ENCODE measurements at places on chromosomes 7 and 10. TPM values are rescaled to one million over a fixed set of nuclear protein-coding genes. Genes with fewer than 3 reads are reported as not detected.

OR2A2 gene
- not detected for total RNA-seq

AMZ1 gene
- total RNA-seq: 0.11 TPM

PDE6C gene
- total RNA-seq: not detected

OR2A25 gene
- not detected for total RNA-seq

DNA sequence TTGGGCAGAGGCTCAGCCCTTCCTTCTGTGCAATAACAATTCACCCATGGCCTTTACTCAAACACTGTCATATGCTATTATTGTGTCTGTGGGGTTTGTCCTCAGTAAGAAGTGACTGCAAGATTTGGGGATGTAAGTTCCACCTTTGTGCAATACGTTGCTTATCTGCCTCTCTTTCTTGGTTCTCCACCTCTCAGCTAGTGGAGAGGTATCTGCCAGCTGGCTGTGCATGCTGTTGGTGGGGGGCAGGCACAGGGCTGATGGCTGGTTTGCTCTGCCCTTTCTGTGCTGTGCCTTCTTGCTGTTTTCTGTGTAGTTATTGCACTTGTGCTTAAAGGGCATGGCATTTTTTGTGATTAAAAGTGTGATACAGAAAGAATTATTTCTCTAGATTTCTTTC lies 36.2 kb downstream of the CNNM1 start:
- H3K4me3 ChIP-seq: no peak overlapping the region
- no peaks in the 10 kb centered on the region for H3K27me3 ChIP-seq

DNA sequence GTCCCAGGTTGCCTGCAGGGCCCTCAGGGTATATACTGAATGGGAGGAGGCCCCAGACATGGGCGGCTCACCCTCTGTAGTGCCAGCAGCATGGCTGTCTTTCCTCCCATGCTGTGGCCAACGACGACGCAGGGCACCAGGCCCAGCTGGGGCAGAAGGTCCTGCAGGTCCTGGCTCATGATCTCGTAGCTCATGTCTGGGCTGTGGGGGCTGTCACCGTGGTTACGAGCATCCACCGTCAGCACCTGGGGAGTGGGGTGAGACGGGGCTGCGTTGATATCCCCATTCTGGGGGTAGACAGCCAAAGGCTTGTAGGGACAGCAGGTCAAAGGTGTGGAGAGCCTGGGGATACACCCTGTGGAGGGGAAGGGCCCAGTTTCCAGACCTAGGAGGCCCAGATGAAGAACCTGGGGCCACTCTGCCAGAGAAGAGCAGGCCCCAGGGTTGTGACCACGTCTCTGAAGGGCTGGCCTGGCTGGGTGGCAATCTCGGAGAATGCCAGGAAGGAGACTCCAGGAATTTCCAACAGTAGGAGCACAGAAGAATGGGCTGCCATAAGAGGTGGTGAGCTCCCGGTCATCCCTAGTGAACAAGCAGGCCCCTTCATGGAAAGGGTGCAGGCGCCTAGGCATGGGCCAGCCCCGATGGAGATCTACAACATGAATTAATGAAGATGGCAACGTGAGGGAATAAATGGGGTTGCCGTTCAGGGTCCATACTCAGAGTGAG lies 947 bp downstream of the ABHD11 start:
- peaks cover 40% of the 10 kb centered on the region for H3K4me1 ChIP-seq
- H3K27me3 ChIP-seq: no peaks in the 10 kb centered on the region
- peaks cover 9% of the 10 kb centered on the region for H3K36me3 ChIP-seq
- H3K27ac ChIP-seq: peak overlapping the region; percentile 100

DNA sequence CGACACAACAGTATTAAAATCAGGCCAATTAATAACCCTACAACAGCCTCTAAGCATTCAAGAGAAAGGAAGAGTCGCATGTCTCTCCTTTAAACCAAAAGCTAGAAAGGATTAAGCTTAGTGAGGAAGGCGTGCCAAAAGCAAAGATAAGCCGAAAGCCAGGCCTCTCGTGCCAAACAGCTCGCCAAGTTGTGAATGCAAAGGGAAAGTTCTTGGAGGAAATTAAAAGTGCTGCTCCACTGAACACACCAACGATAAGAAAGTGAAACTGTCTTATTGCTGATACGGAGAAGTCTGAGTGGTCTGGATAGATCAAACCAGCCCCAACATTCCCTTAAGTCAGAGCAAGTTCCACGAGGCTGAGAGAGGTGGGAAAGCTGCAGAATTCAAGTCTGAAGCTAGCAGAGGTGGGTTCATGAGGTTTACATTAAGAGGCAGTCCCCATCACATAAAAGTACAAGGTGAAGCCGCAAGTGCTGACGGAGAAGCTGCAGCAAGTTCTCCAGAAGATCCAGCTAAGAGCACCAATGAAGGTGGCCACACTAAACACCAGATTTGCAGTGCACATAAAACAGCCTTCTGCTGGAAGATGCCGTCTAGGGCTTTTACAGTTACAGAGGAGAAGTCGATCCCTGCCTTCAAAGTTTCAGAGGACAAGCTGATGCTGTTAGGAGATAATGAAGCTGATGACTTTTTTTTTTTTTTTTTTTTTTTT lies 194.8 kb downstream of the MAD1L1 start:
- DNase-seq: no peak
- no peaks in the 10 kb centered on the region for H3K27me3 ChIP-seq
- H3K36me3 ChIP-seq: no peaks in the 10 kb centered on the region
- peaks cover 3% of the 10 kb centered on the region for H3K4me1 ChIP-seq
- H3K27ac ChIP-seq: no peak overlapping the region
- no peak overlapping the region for H3K4me3 ChIP-seq

DNA sequence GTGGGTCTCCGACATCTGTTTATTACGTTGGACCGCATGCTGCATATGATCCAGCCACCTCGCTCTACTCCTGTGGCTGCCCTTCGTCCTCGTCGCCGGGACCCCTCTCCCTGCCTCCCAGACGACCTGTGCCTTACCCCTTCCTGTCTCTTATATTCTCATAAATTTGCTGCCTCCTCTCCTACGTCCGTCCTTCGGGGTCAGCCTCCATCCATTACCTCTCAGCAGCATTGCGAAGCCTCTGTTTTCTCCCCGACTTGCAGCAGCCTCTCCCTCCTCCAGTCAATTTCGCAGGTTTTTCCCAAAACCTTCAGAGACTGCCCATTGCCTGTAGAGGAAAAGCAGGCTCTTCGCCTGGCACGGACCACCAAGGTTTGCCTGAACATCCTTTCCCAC lies 39.4 kb upstream of the LEP start:
- H3K4me1 ChIP-seq: no peaks in the 10 kb centered on the region
- no peak overlapping the region for H3K27ac ChIP-seq
- DNase-seq: no peak
- no peak overlapping the region for H3K4me3 ChIP-seq
- peaks cover 2% of the 10 kb centered on the region for H3K27me3 ChIP-seq

DNA sequence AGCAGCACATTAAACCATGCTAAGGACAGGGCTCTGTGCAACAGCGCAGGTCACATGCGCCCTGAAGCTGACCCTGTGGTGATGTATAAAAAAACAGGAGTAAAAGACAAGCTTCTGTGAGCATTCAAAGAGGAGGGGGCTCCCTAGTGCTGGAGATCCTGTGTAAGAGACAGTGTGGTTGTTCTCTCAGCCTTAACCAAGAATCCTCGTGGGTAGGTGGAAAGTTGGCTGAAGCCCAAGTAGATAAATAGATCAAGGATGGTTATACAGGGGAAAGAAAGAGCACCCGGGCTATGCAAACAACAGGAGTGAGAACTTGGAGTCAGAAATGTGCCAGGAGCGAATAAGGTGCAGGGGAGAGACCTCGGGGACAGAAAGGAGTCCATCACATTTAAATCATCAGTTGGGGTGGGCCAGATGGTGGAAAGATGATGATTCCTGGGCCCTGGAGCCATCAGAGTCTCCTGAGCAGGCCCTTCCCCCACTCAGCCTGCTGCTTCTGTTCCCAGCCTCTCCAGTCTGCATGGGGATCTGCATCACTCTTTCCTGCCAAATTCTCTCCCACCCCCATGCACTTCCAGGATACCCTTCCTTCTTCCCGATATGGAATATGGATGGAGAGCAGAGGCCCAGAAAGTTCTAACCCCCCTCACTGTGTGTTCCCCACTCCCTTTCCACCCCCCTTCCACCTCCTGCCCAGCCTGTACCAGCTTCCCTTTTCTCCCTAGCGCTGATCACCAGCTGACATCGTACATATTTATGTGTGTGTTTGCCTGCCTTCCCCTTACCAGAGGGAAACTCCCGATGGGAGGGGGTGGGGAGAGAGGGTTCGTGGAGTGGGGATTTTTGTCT lies 78.1 kb upstream of the PRR15 start:
- H3K27me3 ChIP-seq: no peaks in the 10 kb centered on the region
- no peak overlapping the region for H3K4me3 ChIP-seq
- no peaks in the 10 kb centered on the region for H3K36me3 ChIP-seq
- DNase-seq: no peak

DNA sequence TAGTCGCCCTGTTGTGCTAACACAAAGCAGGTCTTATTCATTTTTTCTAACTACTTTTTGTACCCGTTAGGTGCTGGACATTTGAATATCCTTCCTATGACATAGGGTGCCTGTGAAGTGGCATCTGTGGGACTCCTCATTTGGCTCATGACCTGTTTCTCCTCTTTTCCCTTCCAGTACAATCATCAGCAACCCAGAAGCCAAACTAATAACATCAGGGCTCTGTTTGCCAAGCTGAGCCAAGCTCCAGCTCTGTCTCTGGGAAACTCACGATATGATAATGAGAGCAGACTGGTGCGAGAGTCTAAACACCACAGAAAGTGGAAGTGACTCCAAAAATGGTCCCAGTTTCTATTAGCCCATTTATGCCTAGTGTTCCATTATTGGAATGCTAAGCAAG lies 92.0 kb downstream of the SVIL start:
- H3K36me3 ChIP-seq: no peaks in the 10 kb centered on the region
- no peak overlapping the region for H3K4me3 ChIP-seq
- DNase-seq: no peak
- H3K27me3 ChIP-seq: no peaks in the 10 kb centered on the region
- H3K4me1 ChIP-seq: 0 out of 2 replicates have a peak, but pooled peaks cover 4% of the 10 kb centered on the region

- H3K4me1 ChIP-seq: 0 out of 2 replicates have a peak, but pooled peaks cover 3% of the 10 kb centered on the region
- DNase-seq: no peak
- H3K27ac ChIP-seq: no peak overlapping the region
- H3K4me3 ChIP-seq: no peak overlapping the region
Measured at GRCh38 chr7:91713669-91714068, 166.8 kb downstream of the MTERF1 start.

DNA sequence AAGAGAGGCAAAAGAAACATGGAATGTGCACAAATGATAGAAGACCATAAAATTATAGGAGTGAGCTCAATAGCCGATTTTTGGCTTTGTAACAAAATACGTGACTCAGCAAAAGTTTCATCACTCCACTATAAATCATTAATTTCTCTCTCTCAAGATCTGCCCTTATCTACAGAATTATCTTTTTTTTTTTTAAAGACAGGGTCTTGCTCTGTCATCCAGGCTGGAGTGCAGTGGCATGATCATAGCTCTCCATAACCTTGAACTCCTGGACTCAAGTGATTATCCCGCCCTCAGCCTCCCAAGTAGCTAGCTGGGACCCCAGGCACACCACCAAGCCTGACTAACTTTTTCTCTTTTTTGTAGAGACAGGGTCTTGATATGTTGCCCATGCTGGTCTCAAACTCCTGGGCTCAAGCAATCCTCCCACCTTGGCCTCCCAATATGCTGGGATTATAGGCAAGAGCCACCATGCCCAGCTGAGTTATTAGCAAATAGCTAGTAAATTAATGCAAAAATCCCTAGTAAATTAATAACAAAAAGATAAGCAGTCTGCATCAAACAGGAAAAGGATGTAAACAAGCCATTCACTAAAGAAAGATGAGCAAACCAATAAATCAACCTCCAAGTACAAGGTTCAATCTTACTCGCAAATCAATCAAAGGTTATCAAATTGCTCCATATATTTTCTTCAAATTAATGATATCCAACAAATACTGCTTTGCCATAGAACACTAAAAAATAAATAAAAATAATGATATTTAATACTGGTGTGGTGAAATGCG lies 450.7 kb downstream of the PARD3 start:
- no peaks in the 10 kb centered on the region for H3K27me3 ChIP-seq
- no peak overlapping the region for H3K4me3 ChIP-seq
- peaks cover 1% of the 10 kb centered on the region for H3K36me3 ChIP-seq
- H3K4me1 ChIP-seq: peaks cover 4% of the 10 kb centered on the region

DNA sequence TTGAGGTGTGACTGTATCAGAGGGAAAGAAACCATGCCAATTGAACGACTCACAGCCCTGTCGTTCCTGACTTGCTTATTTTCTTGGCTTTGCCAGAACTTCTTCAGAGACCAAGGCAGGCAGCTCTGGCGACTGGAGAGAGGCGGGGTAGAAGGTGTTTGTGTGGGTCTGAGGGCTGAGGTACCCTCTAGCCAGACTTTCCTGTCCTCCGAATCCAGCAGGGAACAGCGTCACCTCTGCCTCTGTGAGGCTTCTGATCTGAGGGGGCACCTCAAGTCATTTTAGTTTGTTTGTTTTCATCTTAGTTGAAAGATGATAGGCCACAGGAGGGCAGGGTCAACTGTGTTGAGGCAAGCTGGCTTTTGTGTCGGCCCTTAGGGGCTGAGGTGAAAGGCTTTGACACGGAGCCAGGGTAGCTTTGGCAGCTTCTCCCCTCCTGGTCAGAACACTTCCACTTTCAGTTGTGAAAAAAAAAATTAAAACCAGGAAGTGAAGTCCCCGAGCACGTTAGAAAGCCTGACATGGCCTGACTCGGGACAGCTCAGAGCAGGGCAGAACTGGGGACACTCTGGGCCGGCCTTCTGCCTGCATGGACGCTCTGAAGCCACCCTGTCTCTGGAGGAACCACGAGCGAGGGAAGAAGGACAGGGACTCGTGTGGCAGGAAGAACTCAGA lies 1.9 kb downstream of the ACSL5 start:
- H3K4me3 ChIP-seq: peak overlapping the region; percentile 8
- DNase-seq: no peak
- peak overlapping the region; percentile 88 for H3K27ac ChIP-seq
- H3K4me1 ChIP-seq: peaks cover 70% of the 10 kb centered on the region

- no peaks in the 10 kb centered on the region for H3K27me3 ChIP-seq
- no peak overlapping the region for H3K27ac ChIP-seq
- H3K36me3 ChIP-seq: no peaks in the 10 kb centered on the region
- no peaks in the 10 kb centered on the region for H3K4me1 ChIP-seq
- no peak for DNase-seq
- no peak overlapping the region for H3K4me3 ChIP-seq
Measured at GRCh38 chr7:77580762-77581350, 43.8 kb downstream of the PTPN12 start.

- DNase-seq: no peak
- no peak overlapping the region for H3K4me3 ChIP-seq
- no peaks in the 10 kb centered on the region for H3K36me3 ChIP-seq
- peaks cover 9% of the 10 kb centered on the region for H3K4me1 ChIP-seq
- no peaks in the 10 kb centered on the region for H3K27me3 ChIP-seq
Measured at GRCh38 chr7:36986511-36986933, 262.2 kb upstream of the AOAH start.

DNA sequence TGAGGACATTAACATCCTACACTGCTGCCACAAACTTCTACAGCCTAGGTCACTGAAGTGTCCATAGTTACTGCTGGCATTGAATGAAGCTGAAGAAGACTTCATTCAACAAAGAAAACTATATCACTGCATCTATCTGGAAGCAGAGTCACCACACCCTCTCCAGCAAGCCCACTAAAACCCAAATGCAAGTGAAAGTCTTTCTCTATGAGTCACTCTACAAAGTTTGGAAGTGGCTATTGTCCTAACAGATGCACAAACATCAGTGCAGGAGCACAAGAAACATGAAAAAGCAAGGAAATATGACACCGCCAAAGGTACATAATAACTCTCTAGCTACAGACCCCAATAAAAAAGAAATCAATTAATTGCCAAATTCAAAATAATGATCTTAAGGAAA lies 43.5 kb upstream of the CAMK2B start:
- no peaks in the 10 kb centered on the region for H3K27me3 ChIP-seq
- no peak for DNase-seq
- no peaks in the 10 kb centered on the region for H3K36me3 ChIP-seq
- no peaks in the 10 kb centered on the region for H3K4me1 ChIP-seq
- no peak overlapping the region for H3K4me3 ChIP-seq
- no peak overlapping the region for H3K27ac ChIP-seq
